ENCODE measurements at places on chromosomes 13 and 19.

GRCh38 chr19:33374236-33374714 is 766 bp downstream of the CEBPG start:
- DNase-seq = peak; percentile 11

- DNase-seq = no peak
These were observed 30.6 kb downstream of the CCL25 start for GRCh38 chr19:8083141-8083540.

DNA sequence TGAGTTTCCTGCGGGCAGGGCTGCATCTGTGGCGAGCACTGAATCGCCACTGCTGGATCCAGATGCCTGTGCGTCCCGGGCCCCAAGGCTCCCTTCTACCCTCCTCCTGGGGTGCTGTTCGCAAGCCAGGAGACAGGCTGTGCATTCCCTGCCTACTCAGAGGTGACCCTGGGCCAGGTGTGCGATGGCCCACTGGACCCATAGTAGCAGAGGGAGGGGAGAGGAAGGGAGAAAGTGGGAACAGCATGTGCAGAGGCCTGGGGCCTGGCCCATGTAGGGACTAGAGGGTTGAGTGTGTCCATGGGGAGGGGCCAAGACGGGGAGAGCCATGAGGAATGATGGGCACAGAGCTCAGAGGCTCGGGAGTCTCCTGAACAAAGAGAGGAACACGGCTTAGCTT is 27.3 kb downstream of the CARM1 start:
- DNase-seq = no peak

DNA sequence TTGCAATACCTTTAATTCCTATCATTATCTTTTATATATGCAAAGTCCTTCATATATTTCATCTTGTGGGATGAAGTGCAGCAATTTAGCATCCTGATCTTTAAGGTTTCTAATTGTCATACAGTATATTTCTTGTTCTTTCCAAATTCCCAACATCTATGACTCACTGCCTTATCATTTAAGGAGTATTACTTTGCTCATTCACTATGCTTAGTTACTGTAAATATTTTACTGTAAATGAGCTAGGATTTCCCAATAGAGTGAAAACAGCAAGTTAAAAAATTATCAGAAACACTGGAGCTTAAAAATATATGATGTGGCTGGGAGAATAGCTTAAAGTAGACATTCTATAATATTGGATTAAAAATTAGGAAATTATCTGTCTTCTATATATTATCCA is 69.9 kb downstream of the SLITRK6 start:
- DNase-seq = no peak

GRCh38 chr19:49973987-49974386 is 13.0 kb upstream of the SIGLEC11 start:
- no peak for DNase-seq

DNA sequence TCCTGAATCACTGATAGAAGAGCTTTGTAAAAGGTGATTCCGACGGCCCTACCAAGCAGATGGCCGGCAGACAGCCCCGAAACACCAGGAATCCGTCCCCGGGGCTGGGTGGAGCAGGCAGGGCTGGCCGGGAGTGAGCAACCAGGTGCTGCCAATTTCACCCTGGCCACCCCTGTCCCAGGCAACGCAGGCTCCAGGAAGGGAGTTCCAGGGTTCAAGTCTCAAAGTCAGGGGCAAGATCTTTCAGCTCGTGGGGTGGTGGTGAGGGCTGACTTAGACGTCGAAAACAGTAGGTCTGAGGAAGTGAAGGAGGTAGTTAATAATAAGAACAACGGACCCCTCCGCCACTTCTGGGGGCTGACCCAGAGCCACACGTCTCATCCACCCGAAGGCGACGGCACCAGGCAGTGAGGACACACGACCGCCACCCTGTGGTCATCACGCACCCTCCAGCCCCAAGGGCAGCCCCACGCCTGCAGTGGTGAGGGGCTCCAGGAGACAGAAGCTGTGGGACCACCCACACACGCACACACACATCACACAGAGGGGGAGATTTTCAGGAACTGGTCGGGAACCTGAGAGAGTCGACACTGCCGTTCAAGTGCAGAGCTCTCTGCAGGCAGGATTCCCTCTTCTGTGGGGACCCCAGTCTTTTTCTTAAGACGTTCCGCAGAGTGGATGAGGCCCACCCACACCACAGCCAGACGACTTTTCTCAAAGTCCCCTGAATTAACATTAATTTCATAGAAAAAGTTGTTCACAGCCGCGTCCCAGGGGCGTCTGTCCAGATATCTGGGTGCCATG is 67.2 kb downstream of the SPACA7 start:
- DNase-seq = no peak

GRCh38 chr19:40640744-40641143 is 39.6 kb downstream of the LTBP4 start:
- DNase-seq = no peak

DNA sequence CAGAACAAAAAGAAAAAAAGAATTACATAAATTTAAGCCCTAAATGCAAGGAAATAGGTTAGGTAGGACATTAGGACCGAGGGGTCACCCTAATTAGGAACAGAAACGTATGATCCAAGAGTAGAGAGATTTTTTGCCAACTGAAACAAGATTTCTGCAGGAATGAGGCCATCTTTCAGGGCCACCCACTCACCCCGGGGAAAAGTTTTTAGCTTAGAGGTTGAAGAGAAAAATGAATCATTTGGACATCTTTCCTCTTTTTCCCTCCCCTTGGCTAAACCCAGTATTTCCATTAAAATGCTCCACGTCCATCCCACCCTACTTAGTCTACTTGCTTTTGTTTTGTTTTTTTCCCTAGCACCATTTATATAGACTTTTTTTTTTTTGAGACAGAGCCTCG is 10.6 kb upstream of the PNMA8A start:
- DNase-seq = no peak

DNA sequence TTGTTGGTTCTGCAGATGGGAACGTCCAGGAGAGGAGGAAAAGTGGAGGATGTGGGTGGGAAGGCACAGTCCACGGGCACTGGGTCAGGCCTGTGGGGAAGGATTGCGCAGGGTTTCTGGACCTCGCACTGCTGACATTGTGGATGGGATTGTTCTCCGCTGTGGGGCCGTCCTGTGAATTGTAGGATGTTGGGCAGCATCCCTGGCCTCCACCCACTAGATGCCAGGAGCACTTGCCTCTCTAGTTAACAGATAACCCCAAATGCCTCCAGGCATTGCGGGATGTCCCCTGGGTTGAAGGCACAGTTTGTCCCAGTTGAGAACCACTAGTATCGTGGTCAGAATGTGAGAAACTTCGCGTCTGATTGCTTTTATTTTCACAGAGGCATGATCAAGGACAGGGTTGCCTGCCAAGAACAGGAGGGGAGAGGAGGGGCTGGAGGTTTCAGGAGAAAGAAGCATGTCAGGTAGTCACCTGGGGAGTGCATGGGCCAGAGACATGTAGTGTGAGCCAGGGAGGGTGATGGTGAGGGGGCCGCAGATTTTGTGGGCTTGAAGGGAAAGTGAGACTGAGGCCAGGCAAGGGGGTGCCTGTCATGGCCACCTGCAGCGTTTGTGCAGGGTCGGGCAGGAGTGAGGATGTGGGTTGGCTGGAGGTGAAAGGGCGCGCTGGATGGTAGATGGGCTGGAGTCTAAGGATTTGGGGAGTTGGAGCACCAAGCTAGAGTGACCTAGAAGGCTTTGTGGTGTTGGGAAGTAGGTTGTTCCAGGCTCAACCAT is 3.2 kb downstream of the ZNF628 start:
- DNase-seq = no peak

DNA sequence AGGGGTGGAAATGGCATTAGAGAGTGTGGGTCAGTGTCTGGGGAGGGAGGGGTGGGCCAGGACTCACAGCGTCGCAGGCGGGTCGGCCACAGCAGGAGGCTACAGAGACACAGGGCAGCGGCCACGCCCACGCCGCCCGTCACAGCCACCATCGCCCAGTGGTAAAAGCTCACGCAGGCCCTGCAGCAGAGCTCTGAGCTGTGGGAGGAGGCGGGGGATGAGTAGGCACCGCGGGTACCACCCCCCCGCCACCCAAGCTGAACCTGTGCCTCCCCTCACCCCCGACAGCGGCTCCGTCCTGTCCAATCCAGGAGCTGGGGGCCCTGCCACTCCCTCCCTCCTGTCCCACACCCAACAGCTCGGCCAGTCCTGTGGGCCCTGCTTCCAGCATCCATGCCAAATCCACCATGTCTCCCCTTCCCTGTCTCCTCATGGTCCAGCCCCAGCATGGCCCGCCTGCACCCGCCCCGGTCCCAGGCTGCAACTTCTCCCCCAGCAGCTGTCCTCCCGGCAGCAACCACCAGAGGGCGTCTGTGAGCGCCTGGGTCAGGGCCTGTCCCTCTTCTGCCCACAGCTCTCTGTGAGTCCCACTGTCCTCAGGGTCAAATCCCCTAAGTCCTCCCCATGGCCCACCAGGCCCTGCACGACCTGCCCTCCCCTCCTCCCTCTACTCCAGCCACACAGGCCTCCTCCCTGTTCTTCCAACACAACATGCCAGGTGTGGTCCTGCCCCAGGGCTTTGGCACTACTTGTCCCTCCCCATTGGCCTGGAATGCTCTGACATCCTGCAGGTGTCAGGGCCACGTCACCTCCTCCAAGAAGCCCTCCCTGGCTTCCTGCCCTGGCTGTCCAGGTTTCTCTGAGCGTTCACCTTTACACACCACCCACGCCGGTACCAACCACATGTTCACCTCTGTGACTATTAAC is 6.0 kb downstream of the TEKTIP1 start:
- DNase-seq = peak; percentile 62

DNA sequence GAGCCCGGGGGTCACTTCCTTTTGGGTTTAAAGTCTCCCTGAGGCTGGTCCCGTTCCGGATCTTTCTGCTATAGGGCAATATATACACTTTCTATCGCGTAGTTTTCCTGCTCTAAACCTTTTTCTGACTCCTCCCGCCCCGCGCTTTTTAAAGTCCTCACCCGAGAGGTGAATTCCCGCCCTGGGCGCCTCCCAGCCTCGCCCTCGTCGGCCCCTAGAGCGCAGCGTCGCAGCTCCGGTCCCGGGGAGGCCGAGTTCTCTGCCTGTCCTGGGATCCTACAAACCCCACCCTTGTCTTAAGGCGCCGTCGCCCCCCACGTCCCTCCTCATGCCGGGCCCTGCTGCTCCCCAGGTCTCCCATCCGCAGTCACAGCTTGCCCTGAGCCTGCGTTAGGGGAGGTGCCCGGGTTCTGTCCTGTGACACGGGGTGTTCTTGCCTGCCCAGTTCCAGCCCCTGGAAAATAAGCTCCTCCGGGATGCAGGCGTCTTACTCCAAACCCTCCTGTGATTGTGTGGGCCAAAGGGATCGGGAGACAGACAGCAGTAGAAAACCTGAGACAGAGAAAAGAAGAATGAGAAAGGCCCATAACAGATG is 491 bp downstream of the ZNF525 start:
- no peak for DNase-seq

DNA sequence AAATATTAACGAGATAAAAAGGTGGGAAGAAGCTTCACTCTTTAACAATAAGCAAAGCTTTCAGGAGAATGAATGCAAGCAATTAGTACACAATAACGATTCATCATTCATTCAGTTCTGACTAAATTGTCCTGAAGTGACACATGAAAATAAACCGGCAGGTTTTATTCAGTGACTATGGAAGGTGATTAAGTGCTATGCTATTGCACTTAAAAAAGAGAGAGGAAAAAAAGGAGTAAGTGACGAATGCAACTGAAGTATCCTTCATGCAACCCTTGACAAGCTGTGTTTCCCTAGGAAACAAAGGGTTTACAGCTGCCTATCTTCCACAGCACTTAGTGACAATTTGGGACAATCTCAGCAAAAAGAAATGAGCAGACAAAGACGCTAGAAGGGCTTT is 1.4 kb downstream of the LIG4 start:
- no peak for DNase-seq

DNA sequence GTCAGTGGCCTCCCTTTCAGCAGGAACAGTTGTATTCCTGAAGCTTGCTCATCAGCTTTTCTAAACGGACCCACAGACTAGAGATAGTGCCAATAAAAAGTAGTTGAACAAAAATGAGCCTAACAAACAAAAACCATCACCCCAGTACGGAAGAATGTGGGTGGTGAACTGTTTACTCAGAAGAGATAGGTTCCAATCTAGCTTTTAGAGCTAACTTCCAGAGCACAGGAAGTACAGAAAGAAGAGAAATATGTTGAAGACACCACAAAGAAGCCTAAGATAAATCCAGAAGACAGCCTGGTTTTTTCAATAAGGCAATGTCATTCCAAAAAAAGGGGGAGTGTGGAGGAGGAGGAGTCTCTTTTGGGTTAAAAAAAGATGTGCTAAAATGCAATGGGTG is 2.8 kb upstream of the LMO7 start:
- no peak for DNase-seq

DNA sequence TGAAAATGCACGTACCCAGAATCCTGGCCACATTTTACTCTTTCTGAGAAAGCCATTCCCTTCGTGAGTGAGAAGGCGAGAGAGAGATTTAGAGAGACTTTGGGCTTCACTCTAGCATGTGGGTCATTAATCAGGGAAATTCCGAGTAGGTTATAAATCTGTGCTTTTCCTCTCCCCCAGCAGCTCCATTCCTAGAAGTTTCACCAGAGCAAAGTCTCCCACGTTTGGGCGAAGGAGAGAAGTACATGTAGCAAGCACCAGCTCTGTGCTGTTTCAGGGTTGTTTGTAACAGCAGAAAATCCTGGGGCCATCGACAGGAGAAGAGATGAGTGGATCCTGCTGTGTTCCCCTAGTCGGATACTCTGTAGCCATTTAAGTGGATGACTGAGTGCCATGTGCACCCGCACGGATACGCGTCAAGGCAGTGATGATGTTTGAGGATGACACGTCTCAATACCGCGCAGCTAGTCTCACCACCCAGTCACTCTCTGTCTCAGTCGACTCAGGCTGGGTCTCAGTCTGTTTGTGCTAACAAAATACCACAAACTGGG is 131.8 kb upstream of the PEG3 start:
- DNase-seq = no peak

- DNase-seq = no peak
These were observed 24.8 kb upstream of the NAXD start for GRCh38 chr13:110590577-110590976.

GRCh38 chr13:41550276-41550675 is 92.9 kb downstream of the RGCC start:
- DNase-seq = no peak

GRCh38 chr13:21478881-21479808 is 20.0 kb upstream of the ZDHHC20 start:
- DNase-seq = peak; percentile 53

Data from central memory CD4-positive, alpha-beta T cell (primary cell).